ENCODE measurements at places on chromosomes 5 and 9.

- DNase-seq, result no peak
These were observed 31.2 kb upstream of the SLC25A51 start for GRCh38 chr9:37935096-37935495.

- DNase-seq, result peak; percentile 22
These were observed 49.7 kb downstream of the KIF24 start for GRCh38 chr9:34279411-34279810.

DNA sequence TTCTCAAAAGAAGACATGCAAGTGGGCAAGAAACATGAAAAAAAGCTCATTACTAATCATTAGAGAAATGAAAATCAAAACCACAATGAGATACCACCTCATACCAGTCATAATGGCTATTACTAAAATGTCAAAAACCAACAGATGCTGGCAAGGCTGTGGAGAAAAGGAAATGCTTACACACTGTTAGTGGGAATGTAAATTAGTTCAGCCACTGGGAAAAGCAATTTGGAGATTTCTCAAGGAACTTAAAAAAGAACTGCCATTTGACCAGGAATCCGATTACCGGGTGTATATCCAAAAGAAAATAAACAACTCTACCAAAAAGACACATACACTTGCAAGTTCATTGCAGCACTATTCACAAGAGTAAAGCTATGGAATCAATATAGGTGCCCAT is 595.4 kb upstream of the RIOK2 start:
- DNase-seq, result no peak

GRCh38 chr9:110755179-110755578 is 86.6 kb downstream of the MUSK start:
- DNase-seq, result no peak

DNA sequence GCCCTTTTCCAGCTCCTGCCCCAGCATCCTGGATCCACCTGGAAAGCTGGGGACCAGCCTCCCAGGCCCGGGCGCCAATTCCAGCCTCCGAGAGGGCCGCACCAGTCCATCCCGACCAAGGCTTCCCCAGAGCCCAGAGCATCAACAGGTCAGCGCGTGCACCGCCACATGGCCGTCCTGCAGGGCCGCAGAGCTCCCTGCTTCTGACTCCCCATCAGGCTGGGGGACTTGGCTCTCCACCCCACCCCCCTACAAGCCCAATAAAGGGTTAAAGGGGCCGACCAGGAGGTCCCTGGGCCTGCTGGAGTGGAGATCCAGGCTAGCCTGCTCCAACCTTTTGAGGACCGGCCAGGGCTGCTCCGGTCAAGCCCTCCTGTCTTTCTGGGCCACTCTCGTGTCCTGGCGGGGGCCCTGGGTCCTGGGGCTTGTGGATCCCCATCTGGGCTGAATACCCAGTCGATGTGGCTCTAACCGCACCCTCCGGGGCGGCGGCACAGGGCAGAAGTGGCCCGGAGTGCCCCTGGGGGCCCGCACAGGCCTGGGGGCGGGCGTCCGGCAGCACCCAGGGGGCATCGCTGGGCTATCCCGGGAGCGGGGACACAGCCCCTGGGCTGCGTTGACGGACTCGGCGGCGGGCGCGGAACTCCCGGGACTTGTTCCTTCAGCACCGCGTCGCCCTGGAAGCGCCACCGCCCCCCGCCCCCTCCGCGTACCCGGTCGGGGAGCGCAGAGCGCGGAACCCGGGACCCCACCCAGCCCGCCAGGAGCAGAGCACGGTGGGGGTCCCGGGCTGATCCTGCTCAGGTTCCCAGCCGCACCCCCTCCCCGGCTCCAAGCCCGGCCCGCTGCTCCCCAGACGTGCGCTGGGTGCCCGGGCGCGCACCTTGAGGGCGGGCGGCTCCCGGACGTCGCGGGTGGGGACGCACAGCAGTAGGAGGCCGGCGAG is 590 bp downstream of the ENTPD2 start:
- DNase-seq, result no peak

GRCh38 chr9:19184144-19184917 is 46.2 kb upstream of the DENND4C start:
- DNase-seq, result no peak

- no peak for DNase-seq
These were observed 55.0 kb downstream of the VAV2 start for GRCh38 chr9:133937120-133937519.

DNA sequence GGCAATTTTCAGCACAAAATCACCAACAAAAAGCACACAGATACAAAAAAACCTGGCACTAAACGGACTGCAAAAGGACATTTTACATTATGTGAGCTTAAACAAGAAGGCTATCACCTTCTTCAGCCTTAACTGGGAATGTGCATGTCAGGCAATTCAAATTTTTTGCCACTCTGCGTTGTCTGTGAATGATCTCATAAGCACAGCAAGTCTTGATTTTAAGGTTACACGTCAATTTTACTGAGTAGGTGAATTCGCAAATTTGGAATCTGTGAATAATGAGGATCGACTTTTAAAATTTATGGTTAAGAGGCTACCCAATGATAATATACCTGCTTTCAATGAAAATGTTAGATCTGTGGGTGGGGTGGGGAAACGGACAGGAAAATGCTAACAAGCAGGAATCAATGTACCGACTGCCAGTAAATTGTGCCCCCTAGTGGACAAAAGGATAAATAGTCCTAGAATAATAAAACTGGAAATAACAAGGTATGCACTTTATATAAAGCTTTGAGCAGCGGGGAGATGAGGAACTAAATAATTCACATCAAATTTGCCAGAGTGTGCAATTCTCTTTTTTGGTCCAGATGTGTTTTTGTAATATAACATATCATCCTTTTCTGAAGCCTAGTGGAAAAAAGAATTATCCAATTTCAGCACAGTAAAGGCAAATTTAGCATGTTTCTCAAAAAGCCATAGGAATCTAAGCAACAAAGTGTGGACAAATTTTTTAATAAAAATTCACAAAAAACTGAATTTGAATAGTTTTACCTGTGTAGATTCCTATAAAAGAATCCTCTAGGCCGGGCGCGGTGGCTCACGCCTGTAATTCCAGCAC is 20.5 kb downstream of the EQTN start:
- DNase-seq, result peak; percentile 37
